ENCODE measurements at places on chromosomes 13 and 19.

DNA sequence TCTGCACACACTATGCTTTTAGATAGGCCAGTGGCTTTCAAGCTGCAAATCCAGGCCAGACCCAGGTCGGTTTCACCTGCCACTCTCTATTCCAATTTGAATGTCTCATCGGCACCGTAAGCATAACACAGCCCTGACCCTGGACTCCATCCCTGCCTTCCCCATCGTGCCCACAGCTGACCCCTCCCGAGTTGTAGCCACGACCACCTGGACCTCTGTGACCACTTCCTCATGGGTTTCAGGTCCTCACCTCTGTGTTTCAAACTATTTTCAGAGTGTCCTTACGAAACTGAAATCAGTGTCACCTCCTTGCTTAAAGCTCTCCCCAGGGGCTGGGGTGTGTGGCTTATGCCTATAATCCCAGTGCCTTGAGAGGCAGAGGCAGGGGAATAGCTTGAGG is 9.0 kb upstream of the HSH2D start:
- DNase-seq, result no peak

GRCh38 chr19:32339988-32340874 is 5.2 kb upstream of the ZNF507 start:
- DNase-seq, result no peak

DNA sequence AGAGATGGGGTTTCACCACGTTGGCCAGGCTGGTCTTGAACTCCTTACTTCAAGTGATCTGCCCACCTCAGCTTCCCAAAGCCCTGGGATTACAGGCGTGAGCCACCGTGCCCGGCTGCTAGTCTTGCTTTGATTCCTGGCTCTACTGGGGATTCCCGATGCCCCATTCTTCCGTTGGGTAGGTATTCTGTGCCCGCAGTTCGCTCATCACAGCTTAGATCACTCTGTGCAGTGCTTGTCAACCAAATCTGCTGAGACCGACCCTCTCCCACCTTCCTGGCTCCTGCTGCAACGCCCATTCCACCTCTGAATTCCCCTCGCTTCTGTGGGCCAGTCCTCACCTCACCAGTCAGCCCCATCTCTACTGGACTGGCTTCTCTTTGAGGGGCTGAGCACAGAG is 4.6 kb upstream of the ZNF414 start:
- DNase-seq, result no peak

DNA sequence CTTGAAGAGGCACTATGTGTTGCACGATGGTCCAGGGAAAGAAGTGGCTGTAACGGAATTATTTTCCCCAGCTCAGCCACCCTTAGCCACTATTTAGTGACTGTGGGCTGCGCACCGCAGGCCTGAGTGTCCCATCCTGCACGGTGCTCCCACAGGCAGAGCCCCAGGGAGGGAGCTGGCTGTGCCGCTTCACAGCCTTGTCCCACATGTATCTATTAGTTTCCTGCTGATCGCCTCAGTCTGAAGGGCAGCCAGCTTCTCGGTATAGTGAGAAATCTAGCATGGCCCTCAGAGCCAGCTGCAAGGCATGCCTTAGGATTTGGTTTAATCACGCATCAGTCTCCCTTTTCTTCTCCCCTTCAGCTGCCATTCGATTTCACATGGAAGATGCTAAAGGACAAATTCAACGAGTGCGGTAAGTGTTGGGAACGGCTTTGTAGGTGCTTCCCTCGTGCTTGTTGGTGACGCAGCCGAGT is 15.7 kb downstream of the PRAM1 start:
- DNase-seq, result no peak

GRCh38 chr19:56699552-56699951 is 28.0 kb upstream of the ZNF835 start:
- DNase-seq, result no peak

DNA sequence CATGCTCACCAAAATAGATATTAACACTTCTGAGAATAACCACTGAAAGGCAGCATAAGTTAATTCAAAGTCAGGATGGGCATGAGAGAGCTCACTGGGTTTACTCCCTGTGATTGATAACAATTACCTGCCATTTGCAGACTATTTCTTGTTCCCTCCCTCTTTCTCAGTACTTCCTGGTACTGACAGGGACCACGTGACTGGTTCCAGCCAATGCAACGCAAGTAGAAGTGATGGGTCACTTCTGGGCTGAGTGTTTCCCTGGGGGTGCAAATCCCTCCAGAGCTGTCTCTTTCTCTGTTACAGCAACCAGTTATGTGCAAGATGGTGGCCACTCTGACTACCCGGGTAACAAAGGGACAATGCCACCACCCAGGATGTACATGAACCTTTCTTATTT is 118.8 kb downstream of the EFNB2 start:
- DNase-seq, result no peak

DNA sequence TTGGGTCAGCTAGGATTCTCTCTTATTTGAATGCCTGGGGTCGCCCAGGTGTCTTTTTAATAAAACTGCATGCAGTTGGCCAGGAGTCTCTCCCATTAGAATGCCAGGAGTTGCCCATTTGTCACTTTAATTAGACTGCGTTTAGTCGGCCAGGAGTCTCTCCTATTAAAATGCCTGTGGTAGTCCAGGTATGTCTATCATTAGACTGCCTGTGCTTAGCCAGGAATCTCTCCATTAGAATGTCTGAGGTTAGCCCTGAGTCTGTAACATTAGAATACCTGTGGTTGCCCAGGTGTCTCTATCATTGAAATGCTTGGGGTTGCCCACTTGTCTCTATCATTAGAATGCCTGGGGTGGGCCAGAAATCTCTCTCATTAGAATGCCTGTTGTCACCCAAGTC is 1470.9 kb downstream of the UQCRFS1 start:
- DNase-seq, result no peak

- no peak for DNase-seq
Measured at GRCh38 chr13:32751340-32751739, 165.1 kb downstream of the PDS5B start.

- no peak for DNase-seq
Measured at GRCh38 chr13:50140581-50141374, 125.5 kb downstream of the KCNRG start.

- no peak for DNase-seq
Measured at GRCh38 chr19:31538879-31539278, 189.6 kb upstream of the TSHZ3 start.

DNA sequence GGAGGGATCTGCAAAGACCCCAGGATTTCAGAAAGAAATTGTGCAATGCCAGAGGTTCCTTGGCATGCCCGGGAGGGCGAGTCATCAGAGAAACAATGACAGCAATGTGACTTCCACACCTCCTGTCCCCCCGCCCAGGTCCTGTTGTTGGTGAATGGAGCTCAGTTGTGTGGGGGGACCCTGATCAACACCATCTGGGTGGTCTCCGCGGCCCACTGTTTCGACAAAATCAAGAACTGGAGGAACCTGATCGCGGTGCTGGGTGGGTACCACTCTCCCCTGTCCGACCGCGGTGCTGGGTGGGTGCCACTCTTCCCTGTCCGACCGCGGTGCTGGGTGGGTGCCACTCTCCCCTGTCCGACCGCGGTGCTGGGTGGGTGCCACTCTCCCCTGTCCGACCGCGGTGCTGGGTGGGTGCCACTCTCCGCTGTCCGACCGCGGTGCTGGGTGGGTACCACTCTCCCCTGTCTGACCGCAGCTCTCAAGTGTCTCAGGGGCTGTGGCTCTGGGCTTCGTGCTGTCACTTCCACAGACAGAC is 5.2 kb upstream of the F10 start:
- DNase-seq, result no peak

Data from activated CD4-positive, alpha-beta T cell treated with anti-CD3 and anti-CD28 coated beads, Interleukin-2, amount 50 U/mL, for 24 hours (primary cell).